Right lung (tissue), 10 donors: ENCODE measurements at places on chromosomes 7 and 10. TPM values are rescaled to one million over a fixed set of nuclear protein-coding genes. Genes with fewer than 3 reads are reported as not detected.

The FAM25C gene
- polyA plus RNA-seq = not detected

The SUN3 gene
- polyA plus RNA-seq = 0.29 TPM

The H2BK1 gene
- not detected for polyA plus RNA-seq

DNA sequence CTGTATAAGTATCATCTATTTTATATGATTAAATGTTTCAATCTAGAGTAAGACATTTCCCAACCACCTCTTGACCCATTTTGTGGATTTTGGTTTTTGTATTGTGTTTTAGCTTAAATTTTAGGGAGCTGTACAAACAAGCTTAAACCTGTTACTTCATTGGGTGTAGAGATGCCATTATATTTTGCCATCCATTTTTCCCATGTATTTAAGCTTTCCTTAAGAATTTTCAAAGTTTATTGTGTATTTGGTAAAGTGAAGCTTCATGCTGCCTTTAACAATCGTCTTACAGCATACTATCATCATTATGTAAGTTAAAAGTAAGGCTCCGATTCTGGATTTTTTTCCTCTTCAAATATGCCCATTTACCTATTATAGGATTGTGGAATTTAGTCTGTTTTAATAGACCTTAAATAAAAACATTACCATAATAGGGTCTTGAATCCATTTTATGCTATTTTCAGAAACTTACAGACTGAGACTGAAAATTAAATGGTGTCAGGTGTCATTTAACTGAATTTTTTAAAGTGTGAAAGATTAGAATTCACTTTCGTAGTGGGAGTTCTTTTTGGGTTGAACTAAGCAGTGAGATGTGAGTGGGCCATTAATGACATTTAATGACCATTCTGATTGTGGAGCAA lies 2.2 kb downstream of the KMT2E start:
- DNase-seq = no peak

DNA sequence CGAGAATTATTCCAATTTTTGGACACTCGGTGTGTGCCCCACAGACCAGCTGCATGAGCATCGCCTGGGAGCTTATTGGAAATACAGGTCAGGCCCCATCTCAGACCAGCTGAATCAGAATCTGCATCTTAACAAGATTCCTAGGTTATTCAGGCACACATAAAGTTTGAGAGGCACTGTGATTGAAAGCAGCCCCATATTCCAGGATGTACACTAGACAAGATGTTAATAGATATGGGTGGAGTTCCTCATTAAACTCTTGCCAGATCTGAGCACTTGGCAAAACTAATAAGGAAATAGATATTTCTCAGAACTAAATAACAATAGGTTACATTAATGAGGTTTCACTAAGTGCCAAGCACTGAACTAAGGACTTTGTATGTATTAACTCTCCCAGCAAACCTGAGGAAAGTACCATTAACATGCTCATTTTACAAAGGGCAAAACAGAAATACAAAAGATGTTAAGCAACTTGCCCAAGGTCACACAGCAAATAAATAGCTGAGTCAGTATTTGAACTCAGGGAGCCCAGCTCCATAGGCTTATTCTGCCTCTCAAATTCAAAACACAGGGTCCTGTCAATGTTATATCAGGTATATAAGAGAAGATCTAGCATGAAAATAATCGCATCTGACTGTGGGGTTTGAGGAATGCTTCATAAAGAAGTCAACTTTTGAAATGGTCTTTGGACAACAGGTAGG lies 29.9 kb downstream of the PPP1R3C start:
- no peak for DNase-seq

DNA sequence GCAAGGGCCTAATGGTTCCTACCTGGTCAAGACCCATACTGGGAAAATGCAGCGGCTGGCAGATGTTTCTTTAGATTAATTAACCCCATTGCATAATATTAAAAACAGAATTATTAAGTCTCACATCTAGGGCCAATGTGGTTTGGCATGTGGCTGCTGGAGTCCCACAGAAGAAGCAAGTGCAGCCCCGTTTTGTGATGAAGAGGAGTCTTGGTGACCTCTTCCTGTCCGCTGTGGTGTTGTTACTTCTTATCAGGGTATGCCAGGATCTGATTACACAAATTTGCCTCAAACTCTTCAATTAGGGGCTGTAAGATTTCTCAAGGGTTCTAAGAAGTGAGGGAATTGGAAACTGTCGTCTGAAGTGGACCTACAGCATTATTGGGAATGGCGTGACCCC lies 240.3 kb downstream of the SEC23IP start:
- no peak for DNase-seq

DNA sequence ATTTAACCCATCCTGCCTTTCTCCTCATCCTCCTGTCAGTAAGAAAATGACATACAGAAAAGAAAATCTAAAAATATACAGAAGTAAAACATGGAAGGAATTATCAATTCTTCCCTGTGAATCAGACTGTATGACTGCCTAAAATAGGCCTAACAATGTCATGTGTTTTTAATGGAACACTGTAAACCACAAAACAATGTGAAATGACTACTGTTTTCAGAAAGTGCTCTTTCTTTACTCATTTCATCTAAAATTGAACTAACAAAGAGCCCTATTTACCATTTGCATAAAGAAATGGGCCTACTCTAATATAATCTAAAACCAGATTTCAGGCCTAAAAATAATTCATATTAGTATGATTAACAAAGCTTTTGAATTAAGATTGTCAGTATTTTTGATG lies 35.7 kb downstream of the SEMA3E start:
- no peak for DNase-seq

DNA sequence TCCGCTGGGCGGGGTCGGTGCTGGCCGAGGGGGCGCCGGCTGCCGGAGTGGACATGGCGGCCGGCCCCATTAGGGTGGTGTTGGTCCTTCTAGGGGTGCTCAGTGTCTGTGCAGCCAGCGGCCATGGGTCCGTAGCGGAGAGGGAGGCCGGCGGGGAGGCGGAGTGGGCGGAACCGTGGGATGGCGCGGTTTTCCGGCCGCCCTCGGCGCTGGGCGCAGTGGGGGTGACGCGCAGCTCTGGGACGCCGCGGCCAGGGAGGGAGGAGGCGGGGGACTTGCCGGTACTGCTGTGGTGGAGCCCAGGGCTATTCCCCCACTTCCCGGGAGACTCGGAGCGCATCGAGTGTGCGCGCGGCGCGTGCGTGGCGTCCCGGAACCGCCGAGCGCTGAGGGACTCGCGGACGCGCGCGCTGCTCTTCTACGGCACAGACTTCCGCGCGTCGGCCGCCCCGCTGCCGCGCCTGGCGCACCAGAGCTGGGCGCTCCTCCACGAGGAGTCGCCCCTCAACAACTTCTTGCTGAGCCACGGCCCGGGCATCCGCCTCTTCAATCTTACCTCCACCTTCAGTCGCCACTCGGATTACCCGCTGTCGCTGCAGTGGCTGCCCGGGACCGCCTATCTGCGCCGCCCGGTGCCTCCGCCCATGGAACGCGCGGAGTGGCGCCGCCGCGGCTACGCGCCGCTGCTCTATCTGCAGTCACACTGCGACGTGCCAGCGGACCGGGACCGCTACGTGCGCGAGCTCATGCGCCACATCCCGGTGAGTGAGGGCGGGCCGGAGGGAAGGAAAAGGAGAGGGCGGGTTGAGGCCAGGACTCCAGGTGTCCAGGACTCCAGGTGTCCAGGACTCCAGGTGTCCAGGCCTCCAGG lies 9.3 kb upstream of the CHCHD1 start:
- DNase-seq = peak; percentile 87

- no peak for DNase-seq
Measured at GRCh38 chr7:100706672-100707311, 871 bp downstream of the POP7 start.

DNA sequence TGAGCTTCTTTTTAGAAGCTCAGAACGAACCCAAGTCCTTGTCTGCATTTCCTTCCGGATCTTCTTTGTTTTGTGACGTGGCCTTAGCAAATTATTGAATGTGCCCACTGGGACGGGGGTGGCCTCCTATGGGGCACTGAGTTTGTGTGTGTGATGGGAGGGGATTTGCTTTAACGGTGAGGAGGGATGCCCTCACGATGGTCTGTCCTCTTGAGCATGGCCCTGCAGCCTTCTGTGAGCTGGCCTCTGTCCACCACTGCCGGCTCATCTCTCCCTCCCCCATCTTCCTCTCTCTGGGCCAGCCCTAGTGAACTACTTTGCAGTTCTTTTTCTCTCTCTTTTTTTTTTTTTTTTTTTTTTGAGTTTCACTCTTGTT lies 62.9 kb upstream of the MKRN1 start:
- no peak for DNase-seq

- no peak for DNase-seq
Measured at GRCh38 chr10:6877336-6877721, 297.3 kb upstream of the PRKCQ start.

DNA sequence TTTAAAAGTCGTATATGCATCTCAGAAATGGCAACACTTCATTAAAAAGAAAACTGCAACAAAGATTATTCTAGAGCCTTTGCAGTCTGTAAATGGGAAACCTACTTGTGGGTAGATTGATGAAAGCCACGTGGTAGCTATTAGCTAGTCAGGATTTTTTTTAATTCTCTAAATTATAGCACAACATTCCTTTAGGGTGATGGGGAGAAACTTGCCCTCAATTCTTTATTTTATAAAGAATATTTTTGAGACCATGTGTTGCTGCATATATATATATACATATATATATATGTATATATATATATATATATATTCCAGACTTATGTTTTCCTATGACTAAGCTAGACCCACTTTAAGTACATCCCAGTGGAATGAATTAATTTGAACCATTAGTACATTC lies 118.0 kb downstream of the PPP1R3A start:
- no peak for DNase-seq

- DNase-seq = no peak
Measured at GRCh38 chr7:140679186-140679585, 6.4 kb downstream of the ADCK2 start.

GRCh38 chr10:112307358-112308124 lies 24.3 kb downstream of the TECTB start:
- no peak for DNase-seq

- DNase-seq = no peak
Measured at GRCh38 chr7:126658684-126659083, 594.1 kb downstream of the GRM8 start.

DNA sequence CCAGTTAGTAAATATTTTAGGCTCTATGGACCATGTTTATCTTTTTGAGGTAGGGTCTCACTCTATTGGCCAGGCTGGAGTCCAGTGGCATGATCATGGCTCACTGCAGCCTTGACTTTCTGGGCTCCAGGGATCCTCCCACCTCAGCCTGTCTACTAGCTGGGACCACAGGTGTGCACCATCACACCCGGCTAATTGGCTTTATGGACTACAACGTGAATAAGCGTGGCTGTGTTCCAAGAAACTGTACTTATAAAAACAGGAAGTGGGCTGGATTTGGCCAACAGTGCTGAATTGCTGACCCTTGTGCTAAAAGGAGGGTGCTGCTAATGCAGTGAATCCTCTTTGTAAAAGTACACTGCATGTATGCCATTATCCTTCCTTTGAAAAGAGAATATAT lies 111.7 kb upstream of the CDK13 start:
- peak; percentile 54 for DNase-seq

- DNase-seq = no peak
Measured at GRCh38 chr7:47954231-47954911, 6.1 kb upstream of the PKD1L1 start.

GRCh38 chr7:7323352-7323751 lies 141.0 kb downstream of the C1GALT1 start:
- no peak for DNase-seq

- no peak for DNase-seq
Measured at GRCh38 chr7:72316148-72316547, 96.0 kb downstream of the CALN1 start.

DNA sequence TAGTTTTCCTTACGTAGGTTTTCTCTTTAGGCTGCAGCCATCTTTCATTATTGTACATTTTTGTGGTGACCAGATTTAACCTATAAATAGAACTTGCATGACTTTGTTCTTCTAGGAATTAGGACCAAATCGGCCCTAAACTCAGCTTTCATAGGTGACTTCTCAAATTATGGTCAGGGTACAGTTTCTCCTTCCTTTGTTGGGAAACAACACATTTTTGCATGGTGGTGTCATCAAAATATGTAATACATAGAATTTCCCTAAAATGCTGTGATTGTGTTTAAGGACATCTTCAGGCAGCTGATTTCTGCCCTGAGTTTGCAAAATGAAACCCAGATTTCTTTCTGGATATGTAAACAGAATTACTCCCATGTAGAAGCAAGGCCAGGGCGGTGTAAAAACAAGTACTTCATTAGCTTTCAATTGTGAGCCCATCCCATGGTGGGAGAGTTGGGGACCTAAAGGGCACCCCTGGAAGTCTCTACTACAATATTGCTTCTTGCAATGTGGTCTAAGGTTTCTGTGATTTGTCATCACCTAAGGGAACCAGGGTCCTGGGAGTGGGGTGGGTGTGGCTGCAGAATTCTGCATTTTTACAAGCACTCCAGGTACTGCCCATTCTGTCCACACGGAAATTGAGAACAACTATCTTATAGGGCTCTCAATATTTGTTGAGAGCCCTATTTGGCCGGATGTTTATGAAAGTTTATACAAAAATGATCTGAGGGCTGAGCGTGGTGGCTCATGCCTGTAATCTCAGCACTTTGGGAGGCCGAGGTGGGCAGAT lies 121.0 kb upstream of the FAM171A1 start:
- no peak for DNase-seq

- no peak for DNase-seq
Measured at GRCh38 chr10:96666741-96667140, 53.6 kb downstream of the PIK3AP1 start.

GRCh38 chr7:137423321-137423720 lies 79.8 kb upstream of the PTN start:
- DNase-seq = no peak

DNA sequence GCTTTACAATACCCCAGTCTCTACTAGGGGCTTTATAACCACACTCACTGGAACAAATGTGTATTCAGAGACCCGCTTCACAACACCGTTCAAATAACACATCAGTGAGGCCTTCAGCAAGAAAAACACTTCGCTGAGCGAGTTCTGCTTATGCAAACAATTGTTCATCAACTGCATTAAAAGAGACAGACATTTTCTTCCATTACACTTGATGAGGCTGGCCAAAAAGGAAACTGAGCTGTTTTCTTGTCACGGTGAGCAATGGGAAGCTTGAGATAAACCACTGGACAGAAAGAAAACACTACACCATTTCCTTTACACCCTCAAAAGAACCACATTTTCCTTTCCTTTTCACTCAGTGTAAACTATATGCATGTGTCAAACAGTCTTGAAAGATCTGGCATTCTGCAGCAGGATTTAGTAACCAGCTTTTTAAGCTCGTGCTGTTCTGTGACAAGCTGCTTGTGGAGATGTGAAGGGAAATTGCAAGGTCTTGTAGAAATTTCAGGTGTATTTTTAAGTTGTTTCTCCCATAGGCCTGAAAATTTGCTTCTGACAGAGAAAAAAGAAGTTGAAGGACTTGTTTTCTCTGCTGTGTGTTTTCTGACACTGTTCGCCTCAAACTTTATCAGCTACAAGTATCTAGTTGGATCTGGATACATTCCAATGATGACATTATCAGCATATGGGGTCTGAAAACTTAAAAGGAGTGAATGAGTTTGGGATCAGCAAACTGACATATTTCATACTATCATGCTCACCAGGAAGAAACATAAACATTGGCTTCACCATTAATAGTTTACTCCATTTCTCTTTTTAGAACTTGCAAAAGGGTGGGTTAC lies 693.1 kb downstream of the PARD3 start:
- no peak for DNase-seq

GRCh38 chr10:94546049-94546900 lies 687 bp downstream of the HELLS start:
- peak; percentile 28 for DNase-seq
